Left cardiac atrium (tissue), 4 donors: ENCODE measurements at places on chromosomes 1 and 21. TPM values are rescaled to one million over a fixed set of nuclear protein-coding genes. Genes with fewer than 3 reads are reported as not detected.

The SV2A gene
- 0.71 TPM for total RNA-seq

The SLC45A1 gene
- 1.8 TPM for total RNA-seq

The UMODL1 gene
- total RNA-seq = not detected

The ATP1A2 gene
- 176 TPM for total RNA-seq

The MR1 gene
- 10.5 TPM for total RNA-seq

The LRRC53 gene
- total RNA-seq = not detected

The LCE1E gene
- total RNA-seq = not detected

The ZNF326 gene
- total RNA-seq = 13.0 TPM

The BCAR3 gene
- total RNA-seq = 17.5 TPM

The KCNJ9 gene
- total RNA-seq = 0.06 TPM

- no peak for DNase-seq
Measured at GRCh38 chr1:8966606-8967005, 20.9 kb downstream of the CA6 start.

GRCh38 chr1:50111503-50111902, 2.8 kb downstream of the ELAVL4 start:
- DNase-seq = no peak

GRCh38 chr21:31855180-31855579, 17.6 kb upstream of the HUNK start:
- DNase-seq = no peak

GRCh38 chr1:160371346-160371631, 4.4 kb downstream of the NHLH1 start:
- no peak for DNase-seq

DNA sequence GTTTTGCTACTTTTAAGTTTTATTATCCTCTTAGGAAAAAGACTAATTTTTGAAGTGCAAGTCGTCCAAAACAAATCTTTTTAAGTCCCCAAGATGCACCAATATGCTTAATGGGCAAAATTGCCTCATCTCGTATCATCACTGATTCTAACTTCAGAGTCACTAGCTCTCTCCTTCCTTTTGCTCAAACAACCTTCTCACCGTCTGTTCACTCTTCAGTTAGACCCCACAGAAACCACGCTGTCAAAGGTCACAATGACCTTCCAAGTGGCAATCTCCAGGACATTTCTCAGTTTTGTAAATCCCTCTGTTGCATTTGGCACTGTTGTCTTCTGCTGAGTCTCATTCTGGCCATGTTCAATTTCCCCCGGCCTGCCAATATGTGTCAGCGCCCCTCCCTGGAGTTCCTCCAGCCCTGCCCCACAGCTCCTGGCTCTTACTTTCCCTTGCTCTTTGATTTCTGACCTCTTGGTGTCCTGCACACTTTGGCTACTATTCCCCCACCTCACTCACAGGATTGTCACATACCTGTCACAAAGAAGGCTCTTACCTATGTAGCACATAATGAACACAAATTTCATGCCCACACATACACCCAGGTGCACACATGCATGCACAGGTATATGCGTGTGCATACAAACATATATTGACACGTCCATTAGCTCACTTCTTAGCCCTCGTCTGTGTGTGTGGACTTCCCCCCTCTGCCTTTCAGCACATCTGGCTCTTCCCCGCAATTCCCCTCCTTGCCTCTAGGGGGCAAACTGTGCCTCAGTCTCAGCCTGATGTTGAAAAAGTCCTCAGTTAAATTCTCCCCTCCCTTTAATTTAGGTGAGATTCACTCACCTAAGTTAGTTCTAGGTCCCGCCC, 354.0 kb upstream of the DUSP10 start:
- DNase-seq = peak; percentile 25

- DNase-seq = no peak
Measured at GRCh38 chr1:234262007-234262753, 111.1 kb upstream of the COA6 start.

GRCh38 chr1:172394141-172394751, 26.2 kb upstream of the C1orf105 start:
- no peak for DNase-seq

GRCh38 chr1:186212568-186213224, 162.4 kb downstream of the TPR start:
- DNase-seq = peak; percentile 28

DNA sequence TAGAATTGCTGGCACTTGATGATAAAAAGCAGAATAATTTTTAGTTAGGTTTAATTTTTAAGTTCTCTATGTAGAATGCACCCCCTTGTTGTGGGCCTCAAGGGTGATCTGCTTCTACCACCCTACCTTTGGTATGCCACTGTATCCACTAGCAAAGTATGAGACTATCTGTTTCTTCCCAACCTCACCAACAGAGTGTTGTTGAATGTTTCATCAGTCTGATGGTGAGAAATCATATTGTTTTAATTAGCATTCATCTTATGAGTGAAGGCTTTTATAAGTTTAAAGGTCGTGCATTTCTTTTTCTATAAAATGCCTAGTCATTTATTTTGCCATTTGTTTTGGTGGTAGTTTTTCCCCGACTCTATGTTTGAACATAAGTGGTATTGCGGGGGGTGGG, 141.0 kb downstream of the MAGI3 start:
- no peak for DNase-seq

GRCh38 chr1:63920154-63921117, 146.6 kb downstream of the ROR1 start:
- DNase-seq = no peak

DNA sequence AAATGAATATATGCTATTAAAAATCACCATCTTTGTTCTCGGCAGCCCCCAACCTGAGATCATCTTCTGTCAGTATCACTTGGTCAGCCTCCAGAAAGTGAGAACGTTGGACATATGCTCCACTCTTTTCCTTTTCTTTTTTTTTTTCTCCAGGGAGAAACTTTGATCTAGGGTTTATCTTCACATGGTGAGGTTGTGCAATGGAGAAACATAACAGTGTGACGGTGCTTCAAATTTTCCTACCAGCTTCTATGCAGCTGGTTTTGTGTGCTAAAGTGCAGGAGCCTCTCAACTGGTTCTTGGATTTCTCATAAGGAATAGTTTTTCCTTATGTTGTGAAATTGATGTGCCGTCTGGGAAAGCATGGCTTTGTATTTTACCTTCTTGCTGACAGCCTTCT, 1202.9 kb downstream of the NCAM2 start:
- no peak for DNase-seq

GRCh38 chr1:150180474-150180873, 30.8 kb downstream of the PLEKHO1 start:
- DNase-seq = no peak

DNA sequence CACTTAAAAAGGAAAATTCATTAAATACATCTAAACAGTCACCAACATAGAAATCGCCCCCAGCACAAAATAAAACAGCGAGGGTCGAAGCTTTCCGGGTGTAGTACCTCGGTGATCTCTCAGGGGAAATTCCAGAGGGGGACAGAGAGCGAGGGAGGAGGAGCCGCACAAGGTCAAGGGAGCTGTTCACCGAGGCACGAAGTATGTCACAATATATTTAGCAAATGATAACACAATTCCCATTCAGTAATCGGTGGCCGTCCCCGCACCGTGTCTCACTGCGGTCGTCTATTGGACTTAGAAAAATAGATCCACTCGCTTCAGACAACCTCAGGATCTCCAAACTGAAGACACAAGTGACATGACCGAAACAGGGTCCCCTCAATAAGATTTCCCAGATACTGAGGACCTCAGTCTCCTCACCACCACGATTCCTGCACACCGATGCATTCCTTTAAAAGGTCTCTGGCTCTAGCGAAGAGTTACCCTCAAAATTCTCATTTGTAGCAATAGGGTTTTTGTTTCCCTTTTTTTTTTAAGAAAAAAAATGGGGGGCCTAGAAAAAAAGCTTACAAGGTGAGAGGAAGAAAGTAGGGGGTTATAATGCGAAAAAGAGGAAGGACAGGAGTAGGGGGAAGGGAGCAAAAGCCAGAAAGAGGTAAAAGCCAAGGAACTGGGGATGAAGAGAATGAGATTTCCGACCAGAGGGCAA, 1.1 kb downstream of the LPGAT1 start:
- DNase-seq = peak; percentile 36

DNA sequence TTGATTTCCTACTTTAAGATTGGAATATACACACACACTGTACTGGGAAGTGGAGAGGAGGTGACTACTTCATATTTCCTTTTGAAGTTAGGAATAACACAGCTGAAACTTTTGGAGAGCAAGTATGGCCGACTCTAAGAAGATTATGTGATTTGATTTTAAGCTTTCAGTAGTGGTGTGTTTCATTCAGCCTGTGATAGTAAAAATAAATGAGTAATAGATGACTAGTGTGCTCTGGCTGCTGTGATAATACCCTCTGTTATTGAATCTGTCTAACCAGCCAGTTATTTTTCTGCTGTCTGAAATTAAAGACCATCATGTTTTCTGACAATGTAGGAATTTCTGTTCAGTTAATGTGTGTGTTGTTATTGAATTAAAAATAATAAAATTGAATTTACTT, 48.3 kb downstream of the CTTNBP2NL start:
- no peak for DNase-seq

- DNase-seq = peak; percentile 82
Measured at GRCh38 chr1:206864939-206865671, at the start of gene IL20. Gene IL20 (plus strand): TSS chr1:206865623. CDS start chr1:206865853, 230 bp downstream.

DNA sequence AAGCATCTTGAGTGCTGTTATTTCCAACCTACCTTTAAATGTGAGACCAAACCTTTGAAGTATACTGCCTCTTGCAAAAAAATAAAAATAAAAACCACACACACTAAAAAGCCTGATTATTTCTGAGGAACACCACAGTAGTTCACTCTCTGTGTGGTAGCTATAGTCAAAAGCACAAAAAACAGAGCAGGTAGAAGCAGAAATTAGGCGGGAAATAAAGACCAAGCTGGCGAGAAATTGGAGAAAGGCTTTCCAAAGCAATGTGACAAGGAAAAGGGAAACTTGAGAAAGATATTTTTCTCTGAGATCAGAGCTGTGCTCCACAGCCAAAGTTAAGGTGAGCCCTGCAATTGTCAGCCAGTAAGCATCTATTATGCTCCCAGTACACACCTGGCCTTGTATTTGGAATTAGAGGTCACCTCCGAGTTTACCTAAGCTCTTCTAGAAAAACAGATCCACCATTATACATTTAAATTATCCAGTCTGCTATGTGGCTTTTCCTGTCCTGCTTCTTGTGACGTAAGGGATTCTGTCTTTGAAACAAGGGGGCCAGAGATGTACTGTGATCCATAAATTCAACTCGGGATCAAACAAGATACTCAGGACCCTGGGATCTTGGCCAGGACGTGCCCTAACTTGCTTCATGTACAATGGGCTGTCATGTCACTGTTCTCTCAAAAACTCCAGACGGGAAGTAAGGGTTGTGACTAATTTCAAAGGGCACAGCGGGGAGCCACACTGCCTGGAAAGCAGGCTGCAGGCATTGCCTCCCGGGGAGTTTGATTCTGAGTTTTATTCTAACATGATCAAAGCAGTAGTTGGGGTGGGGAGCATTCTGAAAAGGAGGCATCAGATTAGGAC, 39.8 kb upstream of the RAB4A start:
- DNase-seq = no peak

DNA sequence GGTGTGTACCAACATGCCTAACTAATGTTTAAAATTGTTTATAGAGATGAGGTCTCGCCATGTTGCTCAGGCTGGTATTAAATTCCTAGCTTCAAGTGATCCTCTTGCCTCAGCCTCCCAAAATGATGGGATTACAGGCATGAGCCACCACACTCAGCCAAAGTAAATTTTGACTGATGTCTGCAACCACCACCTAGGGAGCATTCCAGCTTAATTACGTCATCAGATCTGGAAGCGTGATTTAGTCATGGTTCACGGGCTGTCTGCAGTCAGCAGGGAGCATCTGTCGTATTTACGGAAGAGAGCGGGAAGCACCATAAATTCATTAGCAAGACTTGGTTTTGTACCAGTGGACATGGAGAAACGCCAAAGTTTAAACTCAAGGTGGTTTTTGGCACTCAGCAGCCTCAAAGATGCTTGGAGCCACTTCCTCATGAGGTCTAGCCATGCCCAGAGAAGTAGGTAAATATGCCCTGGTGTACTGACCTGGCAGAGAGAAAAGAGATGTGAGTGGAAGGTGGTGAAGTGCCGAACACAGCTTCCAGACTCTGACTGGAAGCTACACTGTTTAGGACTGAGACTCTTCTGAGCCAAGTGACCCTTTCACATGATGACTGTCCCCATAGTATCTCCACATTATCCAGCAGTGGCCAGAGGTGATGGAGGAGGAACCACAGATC, 60.8 kb upstream of the SLC35F3 start:
- DNase-seq = no peak

- peak; percentile 7 for DNase-seq
Measured at GRCh38 chr21:46189959-46190490, 5.8 kb upstream of the SPATC1L start.

- DNase-seq = no peak
Measured at GRCh38 chr1:205541161-205541886, 36.9 kb downstream of the CDK18 start.

- DNase-seq = no peak
Measured at GRCh38 chr1:58227604-58228003, 318.9 kb downstream of the OMA1 start.

- DNase-seq = no peak
Measured at GRCh38 chr1:52054496-52055065, 410 bp downstream of the TXNDC12 start.
